ENCODE measurements at places on chromosomes 2 and 18. TPM values are rescaled to one million over a fixed set of nuclear protein-coding genes. Genes with fewer than 3 reads are reported as not detected.

The IL18R1 gene
- 0.18 TPM for total RNA-seq

The SNTG2 gene
- 0.56 TPM for total RNA-seq

The UPP2 gene
- total RNA-seq: not detected

The ARHGAP25 gene
- 0.36 TPM for total RNA-seq

The FTCDNL1 gene
- total RNA-seq: 0.18 TPM

The SLC19A3 gene
- total RNA-seq: not detected

The KCTD1 gene
- total RNA-seq: 4.7 TPM

The MYCN gene
- not detected for total RNA-seq

The FOXI3 gene
- total RNA-seq: not detected

The C2orf78 gene
- total RNA-seq: not detected

The SCYGR8 gene
- not detected for total RNA-seq

The MREG gene
- total RNA-seq: 1.8 TPM

The CD8B2 gene
- total RNA-seq: not detected

The ITGA6 gene
- 43.9 TPM for total RNA-seq

All from IMR-90 (cell line).